T-helper 9 cell (primary cell): ENCODE measurements at places on chromosomes 2 and 18.

DNA sequence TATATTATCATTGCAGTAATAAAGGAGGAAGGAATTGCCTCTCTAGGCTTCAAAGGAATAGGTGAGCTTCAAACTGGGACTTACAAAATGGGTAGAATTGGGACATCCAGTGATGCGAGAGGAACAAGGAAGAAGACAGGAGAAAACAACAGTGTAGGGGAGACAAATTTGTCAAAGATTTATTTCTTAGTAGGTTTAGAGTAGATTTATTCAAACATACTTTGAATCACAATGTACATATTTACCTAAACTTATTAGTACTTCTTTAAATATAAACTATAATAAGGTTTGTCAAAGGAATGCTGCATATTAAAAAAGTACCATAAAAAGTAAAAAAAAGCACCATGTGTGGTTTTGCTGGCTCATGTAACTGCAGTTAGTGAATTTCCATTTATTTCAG lies 161.4 kb upstream of the CDH2 start:
- no peak for DNase-seq

GRCh38 chr2:190929919-190930318 lies 49.3 kb downstream of the GLS start:
- no peak for DNase-seq

DNA sequence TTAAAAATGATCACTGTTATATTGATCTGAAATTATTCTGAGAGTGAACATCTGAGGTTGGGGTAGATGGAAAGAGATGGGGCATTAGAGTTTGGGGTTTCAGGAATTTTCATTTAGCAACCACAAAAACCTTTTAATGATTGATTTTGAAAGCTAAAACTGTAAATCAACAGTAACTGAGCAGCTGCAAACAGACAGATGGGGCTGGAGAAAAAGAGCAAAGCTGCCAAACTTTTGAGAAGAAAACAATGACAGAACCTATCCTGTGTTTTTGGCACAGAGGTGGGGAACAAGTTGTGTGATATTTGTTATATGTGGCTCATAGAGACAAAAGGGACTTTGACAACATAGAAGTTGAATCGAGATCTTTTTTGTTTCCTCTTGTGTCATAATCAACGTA lies 415.8 kb upstream of the DSEL start:
- DNase-seq = no peak

DNA sequence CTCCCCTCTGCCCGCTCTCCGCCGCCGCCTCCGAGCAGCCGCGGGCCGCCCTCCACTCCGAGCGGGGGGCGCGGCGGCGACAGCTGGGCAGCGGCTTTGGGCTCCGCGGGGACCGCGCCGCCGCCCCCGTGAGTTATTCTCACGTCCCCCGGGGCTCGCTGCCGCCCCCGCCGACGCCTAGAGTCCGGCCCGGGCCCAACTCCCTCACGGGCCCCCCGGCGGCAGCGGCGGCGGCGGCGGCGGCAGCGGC lies 645 bp downstream of the MIB1 start:
- DNase-seq = no peak

DNA sequence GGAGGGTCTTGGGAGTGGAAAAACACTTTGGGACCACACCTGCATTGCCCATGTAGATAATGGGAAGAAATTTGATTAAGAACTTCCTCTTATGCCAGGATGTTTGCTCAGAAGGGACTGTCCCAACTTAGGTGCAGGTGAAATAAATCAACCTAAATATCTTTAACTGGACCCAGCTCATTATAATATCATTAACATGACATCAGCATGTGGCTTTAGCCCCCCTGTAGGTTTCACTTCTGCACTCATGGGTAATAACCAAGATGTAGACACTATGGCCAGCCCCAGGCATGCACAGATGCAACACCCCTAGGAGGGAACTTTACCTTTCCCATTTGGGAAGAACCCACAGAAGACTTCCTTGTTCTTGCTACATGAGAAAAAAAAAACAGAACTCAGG lies 227.4 kb upstream of the ZNF804A start:
- DNase-seq = no peak

DNA sequence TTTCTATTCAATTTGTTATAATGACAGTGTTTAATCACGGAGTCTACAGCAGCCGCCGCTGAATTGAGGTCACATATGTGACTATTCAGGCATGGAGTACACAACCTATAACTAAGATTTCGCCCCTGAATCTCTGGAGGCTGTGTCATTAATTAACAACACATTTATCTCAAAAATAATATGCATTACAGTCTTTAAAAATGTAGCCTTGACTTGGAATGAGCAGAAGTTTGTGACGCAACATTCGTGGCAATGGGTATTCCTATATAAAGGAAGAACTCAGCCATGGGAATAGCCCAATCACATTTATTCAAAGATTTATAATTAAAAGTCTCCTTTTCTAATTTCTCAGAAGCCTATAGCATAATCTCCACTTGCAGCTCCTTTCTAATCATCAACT lies 60.6 kb upstream of the LYPD1 start:
- no peak for DNase-seq
